ENCODE measurements at places on chromosomes 6 and 20.

- no peak for DNase-seq
Observed at GRCh38 chr6:142195862-142196541, 48.9 kb downstream of the VTA1 start.

GRCh38 chr6:147023581-147023980 is 180.6 kb upstream of the STXBP5 start:
- DNase-seq, result no peak

DNA sequence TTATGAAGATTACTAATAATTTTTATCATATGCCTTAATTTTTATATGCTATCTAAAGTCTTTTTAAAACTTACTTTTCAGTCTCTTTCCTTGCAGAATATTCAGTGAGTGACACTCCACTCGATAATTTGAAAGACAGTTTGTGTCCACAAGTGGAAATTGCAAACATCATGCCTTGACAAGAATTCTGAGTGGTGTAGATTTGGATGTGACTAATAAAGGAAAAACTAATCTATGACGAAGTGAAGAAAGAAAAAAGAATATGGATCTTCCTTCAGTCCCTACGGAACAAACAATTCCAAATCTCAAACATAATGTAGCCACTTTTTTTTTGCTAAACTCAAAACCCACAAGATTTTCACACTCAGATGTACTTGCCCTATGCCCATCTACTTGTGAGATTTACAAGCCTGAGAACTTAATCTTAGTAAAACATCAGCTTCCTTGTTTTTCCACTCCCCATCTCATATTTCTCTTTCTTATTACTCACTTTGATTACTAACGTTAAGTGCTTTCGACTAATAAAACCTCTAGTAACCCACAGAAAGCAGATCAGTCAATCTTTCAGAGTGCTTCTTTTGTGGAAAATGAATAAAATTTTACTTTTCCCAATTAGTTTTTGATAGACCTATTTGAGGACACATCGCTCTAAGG is 1155.8 kb downstream of the GRIK2 start:
- no peak for DNase-seq

DNA sequence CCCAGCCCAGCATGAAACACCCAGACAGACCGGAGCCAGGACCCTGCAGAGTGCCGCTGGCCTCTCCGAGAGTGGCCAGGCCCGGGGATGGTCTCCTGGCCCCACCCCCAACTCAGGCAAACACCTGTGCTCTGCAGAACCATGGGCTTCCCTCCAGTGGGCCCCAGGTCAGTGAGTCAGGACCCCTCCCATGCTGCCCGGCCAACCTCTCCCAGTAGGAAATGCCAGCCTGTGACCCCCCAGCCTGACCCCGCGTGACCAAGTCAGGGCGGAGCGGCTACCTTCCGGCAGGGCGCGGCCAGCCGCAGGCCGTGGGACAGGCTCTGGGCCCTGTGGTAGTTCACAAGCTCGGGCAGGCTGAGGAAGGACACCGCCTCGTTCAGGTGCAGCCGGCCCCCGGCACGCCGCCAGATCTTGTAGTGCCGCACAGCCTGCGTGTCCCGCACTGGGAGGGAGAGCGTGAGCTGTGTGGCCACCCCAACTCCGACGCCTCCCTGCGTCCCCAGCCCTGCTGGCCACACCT is 3.2 kb downstream of the PTK6 start:
- DNase-seq, result no peak

DNA sequence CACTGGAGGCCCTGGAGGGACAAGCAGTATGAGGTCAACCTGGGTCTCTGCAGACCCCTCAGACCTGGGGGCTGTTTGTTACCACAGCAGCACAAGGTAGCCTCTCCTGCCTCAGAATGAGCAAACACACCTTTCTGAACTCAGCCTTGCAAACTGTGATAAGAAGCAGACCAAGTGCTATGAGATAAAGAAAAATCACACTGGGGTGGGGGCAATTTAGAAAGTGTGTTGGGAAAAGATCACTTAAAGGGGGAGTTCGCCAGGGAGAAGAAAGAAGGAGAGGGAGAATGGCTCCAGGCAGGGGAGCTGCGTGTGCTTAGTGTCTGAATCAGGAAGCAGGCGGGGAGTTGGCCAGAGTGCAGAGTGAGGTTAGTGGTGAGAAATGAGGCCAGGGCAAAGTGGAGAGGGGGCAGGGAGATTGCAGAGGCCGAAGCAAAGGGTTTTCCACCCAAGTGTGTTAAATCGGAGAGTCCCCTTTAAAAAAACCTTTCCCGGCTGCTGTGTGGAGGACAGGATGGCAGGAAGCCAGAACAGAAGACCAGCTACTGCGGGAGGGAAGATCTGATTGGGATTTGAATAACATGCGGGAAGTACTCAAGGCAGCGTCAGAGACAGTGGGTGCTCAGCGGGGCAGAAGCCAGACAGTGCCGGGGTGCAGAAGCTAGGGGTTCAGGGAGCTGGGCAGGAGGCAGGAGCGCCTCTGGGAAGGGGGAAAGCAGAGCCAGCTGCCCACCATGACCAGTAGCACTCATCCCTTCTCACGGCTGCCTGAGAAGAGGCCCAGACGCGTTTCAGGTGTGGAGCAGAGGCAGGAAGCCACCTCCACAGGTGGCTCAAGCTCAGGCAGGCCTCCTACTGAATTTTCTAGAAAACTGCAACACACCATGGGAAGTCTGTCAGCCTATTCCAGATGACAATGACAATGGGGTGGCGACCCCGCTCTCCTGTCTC is 9.0 kb downstream of the ADA start:
- DNase-seq, result no peak

DNA sequence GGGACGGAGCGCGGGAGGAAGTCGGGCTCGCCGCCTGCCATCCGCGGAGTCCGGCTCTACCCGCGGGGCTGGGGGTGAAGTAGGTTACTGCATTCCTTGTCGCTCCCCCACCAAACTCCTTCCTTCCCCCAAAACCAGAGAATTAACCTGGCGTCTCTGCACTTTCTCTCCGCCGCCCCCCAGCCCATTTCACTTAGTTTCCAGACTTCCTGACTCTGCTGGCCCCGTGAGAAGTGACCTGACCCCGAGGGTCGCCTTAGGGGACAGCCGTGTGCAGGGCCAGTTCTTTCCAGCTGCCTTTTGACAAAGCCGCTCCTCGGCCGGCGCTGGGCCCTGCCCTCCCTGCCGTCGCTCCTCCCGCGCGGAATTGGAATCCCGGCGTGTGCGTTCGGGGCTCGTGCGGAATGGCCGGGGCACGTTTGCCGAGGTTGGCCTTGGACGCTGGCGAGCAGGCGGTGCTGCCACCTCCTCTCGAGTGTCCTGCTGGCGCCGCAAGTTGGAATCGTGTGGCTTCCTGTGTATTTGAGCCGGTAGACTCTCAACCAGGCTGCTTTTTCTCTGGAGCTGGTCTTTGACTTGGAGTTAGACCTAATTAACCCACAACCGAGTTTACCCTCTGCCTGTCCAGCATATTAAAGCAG is 650 bp downstream of the DCBLD1 start:
- no peak for DNase-seq

GRCh38 chr20:2515203-2515602 is 6.5 kb upstream of the ZNF343 start:
- no peak for DNase-seq

GRCh38 chr6:21382821-21383449 is 210.6 kb upstream of the SOX4 start:
- no peak for DNase-seq

GRCh38 chr20:44910690-44911262 is 916 bp downstream of the PABPC1L start:
- DNase-seq, result no peak

DNA sequence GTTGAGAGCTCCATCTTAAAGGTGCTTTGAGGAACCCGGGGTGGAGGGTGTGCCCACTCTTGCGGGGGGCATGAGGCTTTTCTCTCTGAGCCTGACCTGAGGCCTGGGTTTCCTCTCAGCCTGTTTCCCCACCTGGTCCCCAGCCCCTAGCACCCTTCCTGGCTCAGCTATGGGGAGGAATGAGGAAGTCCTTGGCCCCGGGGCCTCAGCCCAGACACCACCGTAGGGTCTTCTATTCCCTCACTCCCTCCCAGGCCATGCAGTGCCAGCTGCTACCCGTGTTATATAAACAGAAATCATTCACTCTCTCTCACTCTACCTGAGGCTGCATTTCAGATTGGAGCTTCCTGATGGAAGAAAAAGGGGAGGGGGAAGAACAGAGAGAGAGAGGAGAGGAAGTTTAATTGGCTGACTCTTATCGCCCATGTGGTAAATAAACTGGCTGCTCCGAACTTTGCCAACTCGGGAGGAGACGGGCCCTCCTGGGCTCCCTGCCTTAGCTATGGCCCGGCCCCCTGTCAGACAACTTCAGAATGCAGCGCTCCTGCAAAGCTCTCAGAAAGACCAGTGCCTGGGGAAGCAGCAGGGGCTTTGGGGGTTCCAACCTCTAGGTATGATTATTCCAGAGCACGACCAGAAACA is 2.8 kb downstream of the CDH22 start:
- DNase-seq, result no peak

- DNase-seq, result no peak
Observed at GRCh38 chr6:48959251-48960060, 503.6 kb downstream of the MMUT start.

- no peak for DNase-seq
Observed at GRCh38 chr20:43765916-43766315, 39.1 kb upstream of the GTSF1L start.

DNA sequence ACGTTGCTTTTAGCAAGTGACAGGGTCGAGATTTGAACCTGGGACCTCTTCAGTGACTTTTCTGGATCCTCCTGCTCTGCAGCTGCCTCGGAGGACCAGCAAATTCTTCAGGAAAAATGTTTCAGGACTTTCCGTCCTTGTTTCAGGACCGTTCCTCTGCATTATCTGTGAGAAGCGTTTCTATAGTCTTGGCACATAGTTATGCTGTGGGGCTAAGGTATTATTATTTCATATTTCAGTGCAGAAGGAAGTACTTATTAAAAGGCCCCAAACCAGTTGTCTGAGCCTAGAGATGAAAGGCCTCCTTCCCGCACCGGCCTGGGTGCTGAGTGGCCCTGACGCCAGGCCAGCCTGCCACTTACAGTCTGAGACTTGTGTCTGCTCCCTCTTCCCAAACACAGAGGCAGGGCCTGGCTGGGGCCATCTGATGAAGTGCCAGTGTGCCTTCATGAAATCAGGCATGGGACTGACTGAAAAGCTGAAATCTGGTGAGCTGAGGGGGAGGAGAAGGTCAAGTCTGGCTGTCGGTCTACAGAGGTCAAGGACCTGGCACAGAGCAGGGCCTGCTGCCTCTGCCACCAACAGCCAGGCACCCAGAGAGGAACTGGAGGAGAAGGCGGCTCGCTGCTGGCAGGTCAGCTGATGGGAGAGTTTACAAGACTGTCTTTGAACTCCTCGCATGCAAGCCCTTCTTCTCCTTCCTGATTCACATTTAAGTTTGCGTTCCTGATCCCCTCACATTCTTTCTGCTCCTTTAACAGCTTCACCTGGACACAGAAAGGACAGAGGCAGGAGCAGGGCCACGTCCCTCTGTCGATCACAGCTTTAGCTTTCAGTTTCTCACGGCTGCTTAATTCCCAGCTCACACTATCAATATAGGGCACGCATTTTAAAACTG is 8.9 kb upstream of the QKI start:
- DNase-seq, result no peak

GRCh38 chr6:34485321-34486060 is 19.6 kb downstream of the PACSIN1 start:
- no peak for DNase-seq

- DNase-seq, result no peak
Observed at GRCh38 chr20:17896771-17897369, 71.7 kb downstream of the SNX5 start.

DNA sequence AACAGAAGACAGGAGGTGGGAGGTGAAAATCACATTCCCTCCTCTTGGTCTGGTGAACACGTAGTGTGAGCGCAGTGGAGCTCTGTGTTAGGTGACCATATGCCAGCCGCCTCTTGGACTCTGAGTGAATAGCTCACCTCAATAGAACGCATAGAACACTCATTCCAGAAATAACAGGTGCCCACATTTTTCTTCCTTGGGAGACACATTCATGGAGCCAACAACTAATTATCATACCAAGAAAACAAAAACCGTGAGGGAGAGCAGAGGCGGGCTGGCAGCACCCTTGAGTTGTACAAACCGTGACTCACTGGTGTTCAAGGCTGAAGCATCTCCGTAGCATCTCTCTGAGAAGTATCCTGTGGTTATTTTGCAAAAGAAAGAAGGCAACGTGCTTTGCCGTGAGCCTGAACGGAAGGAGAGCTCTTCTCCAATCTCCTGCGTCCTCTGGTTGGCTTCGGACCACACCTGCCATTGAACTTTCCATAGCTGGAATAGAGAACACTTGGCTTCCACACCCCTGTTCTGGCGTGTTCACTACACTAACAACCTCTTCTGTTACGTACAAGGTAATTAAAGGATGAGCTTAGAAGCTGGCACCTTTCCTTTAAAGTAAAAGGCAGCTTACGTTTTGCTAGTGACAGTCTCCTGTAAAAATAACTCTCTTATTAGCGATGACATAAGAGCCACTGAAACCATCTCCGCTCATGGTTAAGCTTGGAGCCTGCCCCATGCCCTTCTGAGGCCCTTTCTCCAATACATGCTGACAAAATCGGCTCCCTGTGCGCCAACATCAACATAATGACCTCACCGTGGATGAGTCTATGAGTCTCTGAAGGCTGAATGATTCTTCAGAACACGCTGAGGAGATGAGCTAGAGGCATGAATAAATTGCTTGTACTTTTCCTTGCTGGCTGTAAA is 30.2 kb upstream of the SGK1 start:
- DNase-seq, result no peak

DNA sequence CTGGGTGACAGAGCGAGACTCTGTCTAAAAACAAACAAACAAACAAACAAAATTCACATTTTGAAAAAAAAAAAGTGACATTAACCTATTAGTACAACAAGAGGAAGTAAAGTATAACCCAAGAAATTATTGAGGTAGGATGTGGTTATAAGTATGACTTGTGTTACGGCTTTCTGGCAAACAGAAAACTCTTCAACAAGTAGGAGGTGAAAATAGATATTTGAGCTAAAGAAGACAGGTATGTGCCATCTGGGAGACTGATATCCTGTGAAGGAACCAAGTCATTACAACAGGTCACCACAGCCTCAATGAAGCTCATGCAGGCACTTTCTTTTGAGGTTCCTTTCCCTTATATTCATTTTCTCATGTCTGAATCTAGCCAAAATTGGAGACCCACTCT is 28.8 kb downstream of the TLDC2 start:
- DNase-seq, result no peak

DNA sequence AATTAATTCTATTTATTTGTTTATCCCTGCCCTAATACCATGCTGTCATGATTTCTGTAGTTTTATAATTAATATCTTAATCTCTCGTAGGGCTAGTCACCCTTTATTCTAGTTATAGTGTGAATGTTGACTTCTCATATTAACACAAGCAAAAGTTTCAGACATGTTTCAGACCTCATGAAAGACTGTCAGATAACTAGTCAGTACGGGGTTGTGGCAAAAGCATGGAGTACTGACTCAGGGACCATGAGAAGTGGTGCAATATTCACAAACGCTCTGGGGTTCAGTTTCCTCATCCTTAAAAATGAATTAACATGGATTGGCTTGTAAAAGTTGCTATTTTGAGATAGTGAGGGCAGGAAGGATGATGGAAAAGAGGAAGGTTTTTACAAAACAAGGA is 148.9 kb downstream of the TMEM200A start:
- DNase-seq, result no peak

DNA sequence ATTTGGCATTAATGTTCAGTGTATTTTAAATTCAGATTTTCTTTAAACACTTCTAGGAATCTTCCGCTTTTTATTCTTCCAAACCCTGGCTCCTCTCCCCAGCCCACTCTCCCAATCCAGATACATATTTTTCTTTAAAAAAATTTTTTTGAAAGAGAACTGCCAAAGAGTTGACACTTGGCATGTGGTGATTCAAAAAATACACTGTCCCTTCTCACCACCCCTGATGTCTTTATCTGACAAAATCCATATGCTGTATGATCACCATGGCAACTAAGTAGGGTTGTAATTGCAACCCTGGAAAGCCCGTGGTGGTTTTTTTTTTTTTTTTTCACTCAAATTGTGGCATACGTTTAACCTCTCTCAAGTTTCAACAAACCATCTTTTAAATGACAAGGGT is 355.8 kb upstream of the SASH1 start:
- no peak for DNase-seq

Measured in stimulated activated CD4-positive, alpha-beta T cell treated with anti-CD3 and anti-CD28 coated beads, TNF-alpha, amount 100 ng/mL, for 24 hours (primary cell).